HT1080 (cell line): ENCODE measurements at places on chromosomes 3 and 15.

DNA sequence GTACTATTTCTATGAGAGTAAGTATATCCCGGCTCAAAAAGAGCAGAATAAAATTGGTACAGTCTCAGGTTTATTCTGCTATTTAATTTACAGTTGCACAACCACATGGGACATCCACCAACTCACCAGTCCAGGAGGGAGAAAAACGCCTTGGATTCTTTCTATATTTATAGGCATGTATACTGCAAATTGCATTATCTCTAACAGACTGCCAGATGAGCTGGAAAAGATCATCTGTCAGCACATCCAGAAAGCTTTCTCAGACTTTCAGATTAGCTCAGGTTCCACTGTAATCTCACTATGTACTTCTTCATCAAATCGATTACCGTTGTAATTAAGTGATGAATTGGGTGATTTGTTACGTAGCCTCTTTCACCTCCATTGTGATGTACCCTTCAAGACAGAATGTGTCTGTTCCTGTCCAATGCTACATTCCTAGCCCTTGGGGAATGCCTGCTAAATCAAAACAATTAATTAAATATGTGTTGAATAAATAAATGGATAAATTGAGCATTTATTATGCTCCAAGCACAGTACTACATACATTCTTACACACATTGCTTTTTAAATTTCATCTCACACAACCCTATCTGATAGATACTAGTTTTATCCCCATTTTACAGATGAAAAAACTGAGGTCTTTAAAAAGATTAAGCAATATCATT lies 38.1 kb upstream of the TMC3 start:
- DNase-seq: no peak

GRCh38 chr15:76377217-76377616 lies 40.6 kb downstream of the ISL2 start:
- no peak for DNase-seq

DNA sequence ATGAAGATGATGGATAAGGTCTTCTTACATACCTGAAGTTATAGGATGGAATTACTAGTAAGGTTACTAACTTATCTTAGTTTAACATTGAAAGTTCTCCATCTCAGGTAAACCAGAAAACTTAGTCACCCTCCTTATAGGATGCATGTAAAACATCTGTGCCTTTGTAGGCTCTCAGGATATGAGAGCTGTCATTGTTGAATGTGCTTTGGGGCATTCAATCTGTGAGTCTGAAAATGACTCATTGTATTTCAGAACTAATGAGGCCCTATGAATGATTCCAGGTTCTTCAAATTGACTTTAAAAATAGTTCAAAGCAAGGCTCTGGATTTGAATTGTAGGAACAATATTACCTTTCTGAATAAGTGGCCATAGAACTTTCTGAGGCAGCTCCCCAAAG lies 237.7 kb upstream of the AZI2 start:
- DNase-seq: peak; percentile 17

DNA sequence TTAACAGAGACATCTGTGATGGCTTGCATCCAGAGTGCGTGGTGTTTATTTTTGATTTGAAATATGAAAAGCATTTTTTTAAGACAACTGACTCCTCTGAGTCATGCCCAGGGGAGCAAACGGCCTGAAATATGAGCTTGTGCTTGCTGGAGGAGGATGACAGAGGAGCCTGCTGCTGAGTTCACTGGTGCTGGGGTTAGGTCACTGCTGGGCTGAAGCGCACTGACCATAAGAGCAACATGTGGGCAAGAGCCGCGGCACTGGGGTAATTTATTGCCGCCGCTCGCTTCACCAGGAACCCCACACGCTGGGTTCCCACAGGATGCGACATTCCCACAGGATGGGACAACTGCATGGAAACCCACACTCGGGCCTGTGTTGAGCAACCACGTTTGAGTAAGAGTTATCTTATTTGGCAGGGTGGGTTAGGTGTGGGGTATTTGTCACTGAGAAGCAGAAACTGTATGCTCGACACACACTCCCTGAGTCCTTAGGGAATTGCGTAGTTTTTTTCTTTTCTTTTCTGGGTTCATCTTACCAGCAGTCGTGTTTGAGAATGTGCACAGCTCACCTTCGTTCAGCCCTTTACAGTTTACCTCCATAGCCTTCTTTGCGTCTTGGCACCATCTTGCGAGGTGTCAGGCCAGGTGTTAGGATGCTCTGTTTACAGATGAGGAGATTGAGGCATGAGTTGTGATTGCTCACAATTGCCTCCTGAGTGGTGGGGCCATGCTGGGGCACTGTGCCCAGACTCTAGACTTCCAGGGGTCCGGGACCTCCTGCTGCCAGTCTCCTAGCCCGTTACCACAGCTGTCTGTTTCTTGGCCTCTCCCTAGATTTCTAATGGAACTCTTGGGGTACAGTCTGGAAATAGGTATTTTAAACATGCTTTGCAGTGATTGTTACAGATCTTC lies 60.4 kb downstream of the SMAD3 start:
- peak; percentile 95 for DNase-seq

GRCh38 chr3:39146611-39147591 lies 6.5 kb downstream of the CSRNP1 start:
- peak; percentile 99 for DNase-seq

DNA sequence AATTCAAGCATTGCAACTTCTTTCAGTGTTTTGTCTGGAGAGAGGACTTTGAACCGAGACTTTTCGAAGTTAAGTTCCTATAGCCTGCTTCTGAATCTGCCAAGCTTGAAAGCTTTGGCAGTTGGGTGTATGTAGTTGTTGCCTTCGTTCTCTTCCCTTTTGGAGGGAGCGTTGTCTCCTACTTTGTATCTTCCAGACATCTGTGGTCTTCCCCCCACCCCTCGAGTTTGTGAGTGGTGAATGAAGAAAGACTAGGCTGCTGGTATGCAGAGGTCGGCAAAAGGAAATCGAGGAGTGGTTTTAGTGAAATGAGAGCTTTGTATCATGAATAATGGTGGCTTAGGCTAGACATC lies 1.3 kb downstream of the CTNNB1 start:
- DNase-seq: peak; percentile 41

DNA sequence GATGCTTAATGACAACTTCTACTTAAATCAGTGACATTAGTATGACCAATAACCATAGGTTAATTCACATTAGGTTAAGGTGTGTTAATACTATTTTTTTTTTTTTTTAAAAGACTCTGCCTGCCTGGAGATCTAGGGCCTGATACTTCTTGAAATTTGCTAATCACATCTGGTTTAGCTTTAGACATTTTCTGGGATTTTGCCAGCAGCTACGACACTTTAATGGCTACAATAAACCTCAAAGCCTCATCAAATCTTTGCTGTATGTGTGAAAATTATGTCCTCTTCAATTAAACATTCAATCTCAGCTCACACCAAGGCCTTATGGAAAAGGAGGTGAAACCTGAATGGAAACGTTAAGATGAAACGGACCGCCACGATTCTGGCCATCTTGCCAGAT lies 167.9 kb downstream of the GREM1 start:
- no peak for DNase-seq

DNA sequence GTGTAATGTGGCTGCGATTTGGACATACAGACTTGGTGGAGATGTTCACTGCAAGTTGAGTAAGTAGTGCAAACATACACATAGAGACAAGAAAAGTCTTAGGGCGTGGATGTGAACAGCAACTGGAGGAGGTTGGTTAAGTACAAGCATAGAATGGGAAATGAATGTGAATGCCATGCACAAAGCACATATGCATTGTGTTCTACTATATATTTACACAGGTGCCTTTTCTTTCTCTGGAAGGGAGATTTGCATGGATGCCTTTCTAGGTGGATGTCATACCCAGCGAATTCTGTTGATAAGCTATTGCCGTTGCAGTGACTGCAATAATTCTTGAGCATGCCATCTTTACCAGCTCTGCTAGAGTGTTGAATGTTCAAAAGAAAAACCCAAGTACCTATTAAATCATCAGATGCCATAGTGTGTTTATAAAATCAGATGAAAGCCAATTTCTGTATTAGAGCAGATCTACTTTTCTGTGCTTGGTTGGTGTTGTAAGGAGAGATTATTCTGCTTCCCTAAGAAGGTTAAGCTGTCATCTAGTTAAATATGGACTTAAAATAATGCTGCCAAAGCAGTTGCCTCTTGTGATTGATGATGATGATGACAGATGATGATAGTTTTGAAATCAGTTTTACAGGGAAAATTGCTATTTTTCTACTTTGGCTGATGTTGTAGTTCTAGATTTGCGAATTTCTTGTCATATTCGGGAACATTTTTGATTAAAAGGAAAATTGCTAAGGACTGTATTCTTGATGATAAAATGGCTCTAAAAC lies 148.4 kb downstream of the CNTN4 start:
- DNase-seq: no peak

- DNase-seq: no peak
These were observed 247.1 kb downstream of the CHST2 start for GRCh38 chr3:143366672-143367071.

DNA sequence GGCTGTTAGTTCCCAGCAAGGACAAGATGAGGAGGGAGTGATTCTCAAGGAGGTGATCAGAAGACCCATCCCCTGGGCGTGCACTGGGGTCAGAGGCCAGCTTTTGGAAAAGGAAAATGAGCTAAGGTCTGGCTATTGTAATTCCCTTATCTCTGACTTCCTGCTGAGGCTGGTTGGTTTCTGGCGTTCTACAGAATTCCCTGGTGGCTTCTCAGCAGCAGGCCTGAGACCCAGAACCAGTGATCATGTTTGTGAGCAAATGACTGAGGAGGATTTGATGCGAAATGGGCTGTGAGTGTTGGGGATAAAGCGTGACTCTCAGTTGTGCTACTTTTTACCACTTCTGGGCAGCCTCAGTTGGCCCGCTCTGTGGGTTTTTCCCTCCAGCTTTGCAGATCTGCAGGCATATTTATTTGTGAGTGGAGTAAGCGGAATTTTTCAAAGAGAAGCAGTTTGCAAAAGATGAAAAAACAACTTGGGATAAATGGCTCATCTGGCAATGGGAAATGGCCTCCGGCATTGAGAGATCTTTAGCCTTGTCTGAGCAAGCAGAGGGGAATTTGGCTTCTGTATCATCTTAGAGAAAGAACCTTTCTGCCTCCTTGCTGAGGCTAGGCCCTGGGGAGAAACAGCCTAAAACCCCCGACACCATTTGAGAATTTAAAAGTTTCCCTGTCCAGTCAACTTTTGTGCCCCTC lies 102.7 kb downstream of the SLCO3A1 start:
- DNase-seq: no peak

- no peak for DNase-seq
These were observed 1.3 kb downstream of the B3GALNT1 start for GRCh38 chr3:161103776-161104385.

- DNase-seq: no peak
These were observed 24.2 kb upstream of the CD96 start for GRCh38 chr3:111517801-111518200.

GRCh38 chr3:95343767-95344166 lies 1280.9 kb downstream of the NSUN3 start:
- DNase-seq: no peak

DNA sequence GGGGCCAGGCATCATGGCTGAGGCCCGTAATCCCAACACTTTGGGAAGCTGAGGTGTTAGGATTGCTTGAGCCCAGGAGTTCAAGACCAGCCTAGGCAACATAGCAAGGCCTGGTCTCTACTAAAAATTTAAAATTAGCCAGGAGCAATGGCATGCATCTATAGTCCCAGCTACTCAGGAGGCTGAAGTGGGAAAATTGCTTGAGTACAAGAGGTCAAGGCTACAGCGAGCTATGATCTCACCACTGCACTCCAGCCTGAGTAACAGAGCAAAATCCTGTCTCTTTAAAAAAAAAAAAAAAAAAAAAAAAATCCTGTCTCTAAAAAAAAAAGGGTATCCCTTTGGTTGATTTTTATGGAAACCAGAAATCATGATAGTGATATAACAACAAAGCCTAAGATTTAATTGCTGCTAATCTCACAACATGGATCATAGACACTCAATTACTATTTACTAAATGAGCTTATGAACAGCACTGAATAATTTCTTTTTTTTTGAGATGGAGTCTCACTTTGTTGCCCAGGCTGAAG lies 12.1 kb downstream of the PCLAF start:
- DNase-seq: no peak

- no peak for DNase-seq
These were observed 51.5 kb upstream of the SLCO3A1 start for GRCh38 chr15:91801836-91802534.

DNA sequence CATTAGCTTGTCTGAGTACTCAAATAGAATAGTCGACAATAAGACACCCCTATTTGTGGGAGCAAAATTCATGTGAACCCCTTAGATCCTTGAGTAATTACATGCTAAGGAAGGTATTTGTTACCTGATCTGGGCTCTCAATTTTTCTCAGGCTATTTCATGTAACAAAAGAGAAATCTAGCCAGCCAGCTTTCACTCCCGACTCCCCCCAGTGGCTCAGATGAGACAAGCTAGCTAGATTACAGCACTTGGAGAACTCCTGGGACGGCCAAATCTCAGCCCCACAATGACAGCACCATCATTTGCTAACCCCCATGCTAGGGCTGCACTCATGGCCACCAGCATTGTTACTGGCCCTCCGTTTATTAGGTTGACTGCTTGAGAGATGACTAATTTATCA lies 41.3 kb downstream of the GLDN start:
- peak; percentile 36 for DNase-seq

DNA sequence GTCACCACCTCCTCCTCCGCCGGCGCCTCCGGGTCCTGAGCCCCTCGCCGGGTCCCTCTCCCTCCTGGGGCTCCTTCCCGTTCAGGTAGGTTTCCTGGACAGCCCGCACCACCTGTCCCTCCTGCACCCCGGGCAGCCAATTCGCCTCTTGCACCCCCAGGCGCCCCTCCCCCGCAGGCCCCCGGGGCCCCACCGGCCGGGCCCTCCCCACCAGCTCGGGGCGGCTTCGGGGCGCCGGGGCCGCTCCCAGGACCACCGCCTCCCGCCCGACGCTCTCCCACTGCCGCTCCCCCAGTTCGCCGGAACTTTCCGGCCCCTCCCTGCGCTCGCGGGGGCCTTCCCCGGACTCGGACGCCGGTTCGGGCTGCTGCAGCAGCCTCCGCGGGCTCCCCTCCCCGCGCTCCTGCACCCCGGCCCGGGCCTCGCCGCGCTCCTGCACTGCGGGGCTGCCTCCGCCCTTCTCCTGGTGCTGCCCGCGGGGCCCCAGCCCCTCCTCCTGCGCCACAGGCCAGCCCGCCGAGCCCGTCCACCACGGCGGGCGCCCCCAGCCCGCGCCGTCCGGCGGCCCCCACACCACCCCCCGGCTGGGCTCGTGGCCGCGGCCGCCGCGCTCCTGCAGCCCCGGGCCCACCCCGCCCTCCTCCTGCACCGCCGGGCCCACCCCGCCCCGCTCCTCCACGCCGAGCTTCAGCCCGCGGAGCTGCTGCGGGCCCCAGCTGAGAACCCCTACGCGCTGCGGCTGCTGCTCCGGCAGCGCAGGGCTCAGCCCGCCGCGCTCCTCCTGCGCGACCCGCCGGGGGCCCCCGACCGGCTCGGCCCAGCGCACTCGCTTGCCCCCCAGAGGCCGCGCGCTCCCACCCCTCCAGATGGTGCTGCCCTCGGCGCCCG lies 587 bp upstream of the TNK2 start:
- no peak for DNase-seq

DNA sequence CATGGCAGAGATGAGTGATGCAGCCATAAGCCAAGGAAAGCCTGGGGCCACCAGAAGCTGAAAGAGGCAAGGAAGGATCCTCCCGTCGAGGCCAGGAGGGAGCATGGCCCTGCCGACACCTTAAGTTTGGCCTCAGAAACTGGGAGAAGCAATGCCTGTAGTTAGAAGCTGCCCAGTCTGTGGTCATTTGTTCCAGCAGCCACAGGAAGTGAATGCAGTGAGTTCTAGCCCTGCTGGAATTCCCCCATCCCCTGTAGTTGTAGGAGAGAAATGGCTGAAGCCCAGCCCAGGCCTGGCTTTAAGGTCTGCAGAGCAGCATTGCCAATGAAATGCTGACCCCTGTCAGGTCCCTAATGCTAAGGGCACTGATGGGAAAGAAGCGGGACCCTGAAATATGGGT lies 12.2 kb upstream of the CHSY1 start:
- no peak for DNase-seq

GRCh38 chr3:51968883-51969678 lies 1.8 kb upstream of the PCBP4 start:
- no peak for DNase-seq
